ENCODE measurements at places on chromosomes 12 and 14.
A peak's percentile ranks its signal among the peaks of the same experiment; 100 is the strongest.

DNA sequence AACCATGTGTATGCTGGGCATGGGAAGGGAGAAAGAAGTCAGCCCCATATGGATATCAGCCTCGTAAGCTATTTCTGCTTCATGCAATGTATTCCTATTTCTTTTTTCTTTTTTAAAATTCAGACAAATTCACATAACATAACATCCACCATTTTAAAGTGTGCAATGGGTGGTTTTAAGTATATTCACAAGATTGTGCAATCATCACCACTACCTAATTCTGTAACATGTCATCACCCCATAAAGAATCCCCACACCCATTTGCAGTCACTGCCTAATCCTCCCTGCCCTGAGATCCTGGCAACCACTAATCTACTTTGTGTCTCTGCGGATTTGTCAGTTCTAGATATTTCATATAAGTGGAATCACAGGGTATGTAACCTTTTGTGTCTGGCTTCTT is 9.5 kb downstream of the POMT2 start:
- no peak for DNase-seq

GRCh38 chr12:18139989-18140596 is 50.1 kb upstream of the RERGL start:
- DNase-seq = peak; percentile 44

- no peak for DNase-seq
These were observed 2.7 kb downstream of the ZNF410 start for GRCh38 chr14:73889376-73889775.

DNA sequence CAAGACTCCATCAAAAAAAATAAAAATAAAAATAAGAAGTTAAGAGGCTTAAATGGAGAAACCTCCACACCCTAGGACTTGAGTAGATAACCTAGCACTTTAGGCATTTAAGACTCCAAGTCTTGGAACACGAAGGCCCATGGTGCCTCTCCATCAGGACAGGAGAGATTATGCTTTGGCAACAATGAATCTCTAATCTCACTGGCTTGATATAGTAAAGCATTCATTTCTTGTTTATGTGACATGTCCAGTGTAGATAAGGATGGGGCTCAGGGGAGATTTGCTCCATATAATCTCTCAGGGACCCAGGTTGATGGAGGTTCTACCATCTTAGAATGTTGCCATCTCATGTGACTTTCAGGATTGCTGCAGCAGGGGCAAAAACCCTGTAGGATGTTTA is 117.7 kb upstream of the FUT8 start:
- DNase-seq = no peak

- DNase-seq = no peak
These were observed 28.8 kb downstream of the POLE start for GRCh38 chr12:132658149-132658894.

DNA sequence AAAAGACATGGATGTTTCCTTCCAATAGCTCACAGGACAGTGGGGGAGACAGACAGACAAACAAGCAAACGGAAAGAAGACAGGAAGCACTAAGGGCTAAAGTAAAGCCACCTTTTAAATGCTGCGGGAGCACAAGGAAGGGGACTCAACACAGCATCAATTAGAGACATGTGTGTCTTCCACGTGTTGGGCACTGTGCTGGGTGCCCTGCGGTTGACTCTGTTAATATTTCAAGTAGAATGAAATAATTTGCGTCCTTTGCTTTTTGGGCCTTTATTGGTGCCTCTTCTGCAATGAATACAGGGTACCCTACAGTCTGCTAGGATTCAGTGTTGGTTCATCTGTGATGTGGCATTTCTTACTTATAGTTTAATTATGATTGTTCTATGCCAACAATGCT is 90.9 kb upstream of the CPM start:
- DNase-seq = no peak

- no peak for DNase-seq
These were observed 42.0 kb downstream of the EVL start for GRCh38 chr14:100107236-100107635.

DNA sequence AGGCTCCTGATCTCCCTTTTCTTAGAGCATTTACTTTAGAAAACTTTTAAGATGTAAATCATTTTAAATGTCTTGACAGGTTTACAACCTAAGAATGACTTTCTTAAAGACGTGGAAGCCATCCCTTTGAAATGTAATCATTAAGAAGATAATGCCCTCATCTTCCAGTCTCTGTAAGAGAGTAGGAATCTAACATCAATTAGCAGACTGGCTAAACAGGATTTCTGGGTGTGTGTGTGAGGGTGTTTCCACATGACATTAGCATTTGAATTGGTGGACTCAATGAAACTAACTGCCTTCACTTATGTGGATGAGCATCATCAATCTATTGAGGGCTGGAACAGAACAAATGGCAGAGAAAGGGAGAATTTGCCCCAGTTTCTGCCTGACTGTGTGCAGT is 329.5 kb downstream of the RPL10L start:
- DNase-seq = no peak

GRCh38 chr14:70988452-70988851 is 81.2 kb downstream of the PCNX1 start:
- no peak for DNase-seq

DNA sequence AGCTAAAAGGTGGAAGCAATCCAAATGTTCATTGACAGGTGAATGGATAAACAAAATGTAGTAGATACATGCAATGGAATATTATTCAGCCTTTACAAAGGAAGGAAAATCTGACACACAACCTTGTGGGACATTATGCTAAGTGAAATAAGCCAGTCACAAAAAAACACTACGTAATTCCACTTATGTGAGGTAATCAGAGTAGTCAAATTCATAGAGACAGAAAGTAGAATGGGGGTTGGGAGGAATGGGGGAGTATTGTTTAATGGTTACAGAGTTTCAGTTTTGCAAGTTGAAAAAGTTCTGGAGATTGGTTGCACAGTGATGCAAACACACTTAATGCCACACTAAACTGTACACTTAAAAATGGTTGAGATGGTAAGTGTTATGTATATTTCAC is 62.8 kb downstream of the LIN52 start:
- no peak for DNase-seq

GRCh38 chr14:74441113-74441512 is 15.1 kb upstream of the SYNDIG1L start:
- DNase-seq = no peak

- no peak for DNase-seq
These were observed 24.0 kb downstream of the SSH1 start for GRCh38 chr12:108833355-108833733.

- DNase-seq = no peak
These were observed 81.8 kb upstream of the FOXN3 start for GRCh38 chr14:89498878-89499277.

DNA sequence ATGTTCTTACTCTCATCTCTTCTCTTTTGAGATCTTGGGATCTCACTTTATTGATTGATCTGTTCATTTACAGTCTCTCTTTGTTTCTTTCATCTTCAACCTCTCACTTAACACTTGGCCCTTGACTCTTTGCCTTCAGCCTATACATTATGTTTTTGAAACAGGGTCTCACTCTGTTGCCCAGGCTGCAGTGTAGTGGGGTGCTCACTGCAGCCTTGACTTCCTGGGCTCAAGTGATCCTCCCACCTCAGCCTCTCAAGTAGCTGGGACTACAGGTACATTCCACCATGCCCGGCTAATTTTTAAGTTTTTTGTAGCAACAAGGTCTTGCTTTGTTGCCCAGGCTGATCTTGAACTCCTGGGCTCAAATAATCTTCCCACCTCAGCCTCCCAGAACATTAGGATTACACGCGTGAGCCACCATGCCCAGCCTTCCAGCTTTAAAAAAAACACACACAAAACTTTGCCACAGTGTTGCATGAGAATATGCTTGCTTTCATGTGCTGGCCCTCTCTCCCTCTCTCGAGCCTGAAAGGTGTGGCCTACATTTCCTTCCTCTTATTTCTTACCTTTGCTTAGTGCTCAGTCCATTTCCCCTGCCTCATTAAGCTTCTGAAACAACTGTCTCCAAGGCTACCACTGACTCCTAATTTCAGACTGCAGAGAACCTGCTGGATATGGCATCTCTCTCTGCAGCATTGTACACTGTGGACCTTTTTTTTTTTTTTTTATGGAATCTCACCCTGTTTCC is 9.9 kb downstream of the DIP2B start:
- no peak for DNase-seq

DNA sequence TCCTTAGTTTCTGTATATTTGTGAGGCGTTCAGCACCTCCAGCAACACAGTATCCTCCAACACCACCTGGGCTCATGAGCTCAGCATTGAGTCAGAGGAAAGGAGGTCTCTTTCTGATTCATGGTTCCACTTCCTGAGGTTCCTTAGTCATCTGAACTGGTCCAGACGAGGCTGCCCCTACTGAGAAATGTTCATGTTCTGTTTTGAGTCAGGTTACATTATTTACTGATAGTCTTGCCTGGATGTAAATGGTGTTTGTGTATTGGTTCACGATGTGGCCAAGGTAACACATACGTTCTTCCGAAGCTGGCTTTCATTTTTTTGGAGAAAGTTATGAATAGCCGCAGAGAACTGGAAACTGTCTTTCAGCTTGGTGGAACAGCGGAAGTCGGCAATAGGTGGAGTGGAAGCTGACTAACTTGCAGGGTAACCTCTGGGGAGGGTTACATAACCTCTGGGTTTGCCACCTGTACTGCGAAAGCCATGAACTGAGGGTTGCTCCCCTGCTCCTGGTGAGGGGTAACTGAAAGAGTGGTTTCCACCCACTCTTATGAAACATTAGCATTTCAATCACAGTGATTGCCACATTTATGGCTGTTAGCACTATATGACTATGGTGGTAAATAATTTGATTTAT is 42.2 kb upstream of the MANSC4 start:
- no peak for DNase-seq

GRCh38 chr12:120592121-120593049 is 11.2 kb upstream of the POP5 start:
- no peak for DNase-seq

DNA sequence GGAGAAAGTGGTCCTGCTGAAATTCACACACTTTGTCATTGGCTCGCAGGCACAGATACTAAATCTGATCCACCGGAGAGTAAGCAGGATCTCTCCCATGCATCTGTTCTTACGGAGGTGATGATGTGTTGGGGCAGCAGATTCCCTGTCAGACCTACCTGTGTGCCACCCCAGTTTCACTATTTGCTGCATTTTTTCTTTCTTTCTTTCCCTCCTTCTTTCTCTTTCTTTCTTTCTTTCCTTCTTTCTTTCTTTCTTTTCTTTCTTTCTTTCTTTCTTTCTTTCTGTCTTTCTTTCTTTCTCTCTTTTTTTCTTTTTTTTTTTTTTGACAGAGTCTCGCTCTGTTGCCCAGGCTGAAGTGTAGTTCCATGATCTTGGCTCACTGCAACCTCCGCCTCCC is 37.4 kb downstream of the WSCD2 start:
- DNase-seq = no peak

DNA sequence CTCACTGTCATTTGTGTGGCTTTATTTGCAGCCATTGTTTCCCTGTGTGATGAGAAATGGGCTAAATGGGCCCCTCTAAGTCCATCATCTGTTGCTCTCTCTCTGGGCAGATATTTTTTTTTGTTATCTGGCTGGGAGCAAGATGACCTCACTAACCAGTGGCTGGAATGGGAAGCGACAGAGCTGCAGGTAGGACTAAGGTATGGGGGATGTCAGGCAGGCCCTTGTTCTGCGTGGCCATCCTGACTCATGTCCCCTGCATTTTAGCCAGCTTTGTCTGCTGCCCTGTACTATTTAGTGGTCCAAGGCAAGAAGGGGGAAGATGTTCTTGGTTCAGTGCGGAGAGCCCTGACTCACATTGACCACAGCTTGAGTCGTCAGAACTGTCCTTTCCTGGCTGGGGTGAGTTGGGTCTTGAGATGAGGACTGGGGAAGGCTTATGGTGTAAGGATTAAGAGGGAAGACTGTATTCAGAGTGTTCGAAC is 1.3 kb downstream of the MARS1 start:
- no peak for DNase-seq

DNA sequence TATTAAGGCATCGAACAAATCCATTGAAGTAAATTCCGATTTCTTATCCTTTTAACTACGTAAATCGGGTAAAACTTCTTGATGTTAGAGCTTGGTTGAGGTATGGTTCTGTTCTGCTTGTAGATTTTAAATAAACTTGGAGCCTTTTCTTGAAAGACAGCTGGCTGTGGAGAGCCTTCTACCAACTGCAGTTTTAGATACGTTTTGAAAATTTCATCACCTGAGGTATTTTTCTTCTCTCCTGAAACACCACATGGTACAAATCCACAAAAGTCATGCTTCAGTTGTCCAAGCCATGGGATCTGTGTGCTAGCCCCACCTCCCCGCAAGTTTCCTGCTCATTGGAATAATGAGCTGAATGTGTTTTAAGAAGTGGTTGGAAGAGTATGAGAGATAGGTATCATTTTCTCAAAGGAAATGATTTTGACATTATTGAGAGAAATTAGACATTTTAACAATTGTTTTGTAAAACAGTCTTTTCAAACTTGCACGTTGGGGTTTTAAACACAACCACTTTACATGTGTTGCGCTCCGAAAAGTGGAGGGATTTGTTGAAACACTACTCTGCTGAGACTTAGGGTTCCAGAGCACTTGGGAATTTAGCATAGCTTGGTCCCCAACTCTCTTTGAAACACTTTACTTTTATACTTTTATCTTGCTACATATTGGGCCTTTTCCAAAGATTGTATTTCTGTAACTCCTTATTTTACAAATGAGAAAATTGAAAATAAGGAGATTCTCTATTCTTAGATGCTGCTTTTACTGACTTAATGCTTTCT is 1.4 kb downstream of the PPM1A start:
- DNase-seq = peak; percentile 12

GRCh38 chr14:103885509-103885932 is 38.1 kb upstream of the PPP1R13B start:
- no peak for DNase-seq

GRCh38 chr12:53950437-53950773 is 4.3 kb upstream of the HOXC12 start:
- DNase-seq = no peak

DNA sequence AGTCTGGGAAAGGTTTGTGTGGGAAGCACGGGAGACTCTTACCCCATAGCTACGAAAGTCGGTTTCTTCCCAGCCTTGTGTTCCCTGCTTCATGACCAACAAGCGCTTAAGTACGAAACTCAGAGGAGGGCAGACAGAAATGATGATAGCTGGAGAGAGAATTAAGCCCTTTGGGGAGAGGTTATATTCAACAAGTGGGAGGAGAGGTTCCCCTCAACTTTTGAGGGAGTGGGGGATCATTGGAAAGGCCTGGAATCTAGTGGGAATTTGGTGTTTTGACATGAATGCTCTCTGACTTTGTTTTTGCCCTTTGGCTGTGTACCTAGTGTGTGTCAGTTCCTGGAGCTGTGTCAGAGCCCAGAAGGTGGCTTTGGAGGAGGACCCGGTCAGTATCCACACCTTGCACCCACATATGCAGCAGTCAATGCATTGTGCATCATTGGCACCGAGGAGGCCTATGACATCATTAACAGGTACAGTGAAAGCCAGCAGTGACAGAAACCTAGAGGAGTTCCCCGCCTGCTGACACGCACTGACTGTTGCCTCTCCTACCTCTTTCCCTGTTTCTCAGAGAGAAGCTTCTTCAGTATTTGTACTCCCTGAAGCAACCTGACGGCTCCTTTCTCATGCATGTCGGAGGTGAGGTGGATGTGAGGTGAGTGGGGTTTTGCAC is 40.6 kb downstream of the FNTB start:
- no peak for DNase-seq
